ENCODE measurements at places on chromosomes 12 and 14.

- DNase-seq: no peak
These were observed 21.9 kb downstream of the DIO3 start for GRCh38 chr14:101583006-101583714.

DNA sequence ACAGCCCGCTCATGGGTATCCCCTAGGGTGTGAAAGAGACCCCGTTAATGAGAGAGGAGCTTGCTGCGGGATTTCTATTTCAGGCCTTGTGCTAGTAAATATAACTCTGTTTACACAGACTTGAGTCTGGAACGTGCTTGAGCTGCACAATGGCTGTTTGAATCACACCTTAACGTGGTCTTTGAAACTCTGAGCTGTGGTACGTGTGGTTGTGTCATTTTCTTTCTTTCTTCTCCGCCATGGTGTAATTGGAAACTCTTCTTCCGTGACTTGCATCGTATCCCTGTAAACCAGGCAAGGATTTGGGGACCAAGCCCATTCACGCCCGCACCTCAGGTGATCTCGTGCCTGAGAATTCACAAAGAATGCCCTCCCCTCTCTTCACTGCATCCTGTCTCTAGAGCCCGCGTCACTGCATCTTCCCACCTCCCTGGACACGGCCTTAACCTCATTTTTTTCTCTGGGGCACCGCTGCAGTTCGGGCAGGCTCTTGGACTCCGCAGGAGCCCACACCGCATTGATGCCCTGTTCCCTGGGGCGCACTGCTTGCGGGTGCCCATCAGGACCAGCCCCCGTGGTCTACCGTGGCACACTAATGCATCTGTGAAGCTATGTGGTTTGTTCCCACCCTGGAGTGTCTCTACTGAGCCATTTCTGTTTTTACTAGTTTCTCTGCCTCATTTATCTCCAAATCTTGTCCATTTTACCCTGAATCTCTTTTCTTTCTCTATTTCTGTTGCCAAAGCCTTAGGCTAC lies 78.4 kb upstream of the PARP11 start:
- no peak for DNase-seq

DNA sequence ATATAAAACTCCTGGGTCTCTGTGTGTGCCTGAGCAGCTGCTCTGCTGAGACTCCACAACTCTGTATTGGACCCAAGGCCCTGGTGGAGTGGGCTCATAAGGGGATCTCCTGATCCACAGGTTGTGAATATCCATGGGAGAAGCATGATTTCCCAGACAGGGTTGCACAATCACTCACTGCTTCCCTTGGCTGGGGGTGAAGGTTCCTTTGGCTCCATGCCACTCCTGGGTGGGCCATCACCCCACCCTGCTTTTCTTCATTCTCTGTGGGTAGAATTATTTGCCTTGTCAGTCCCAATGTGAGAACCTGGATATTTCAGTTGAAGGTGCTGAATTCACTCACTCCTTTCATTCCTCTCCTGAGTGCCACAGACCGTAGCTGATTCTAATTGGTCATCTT lies 205.2 kb upstream of the TMEM260 start:
- DNase-seq: no peak

- no peak for DNase-seq
These were observed 31.6 kb upstream of the FRS2 start for GRCh38 chr12:69438539-69438938.

- no peak for DNase-seq
These were observed 9.6 kb downstream of the TSHR start for GRCh38 chr14:80965037-80965436.

DNA sequence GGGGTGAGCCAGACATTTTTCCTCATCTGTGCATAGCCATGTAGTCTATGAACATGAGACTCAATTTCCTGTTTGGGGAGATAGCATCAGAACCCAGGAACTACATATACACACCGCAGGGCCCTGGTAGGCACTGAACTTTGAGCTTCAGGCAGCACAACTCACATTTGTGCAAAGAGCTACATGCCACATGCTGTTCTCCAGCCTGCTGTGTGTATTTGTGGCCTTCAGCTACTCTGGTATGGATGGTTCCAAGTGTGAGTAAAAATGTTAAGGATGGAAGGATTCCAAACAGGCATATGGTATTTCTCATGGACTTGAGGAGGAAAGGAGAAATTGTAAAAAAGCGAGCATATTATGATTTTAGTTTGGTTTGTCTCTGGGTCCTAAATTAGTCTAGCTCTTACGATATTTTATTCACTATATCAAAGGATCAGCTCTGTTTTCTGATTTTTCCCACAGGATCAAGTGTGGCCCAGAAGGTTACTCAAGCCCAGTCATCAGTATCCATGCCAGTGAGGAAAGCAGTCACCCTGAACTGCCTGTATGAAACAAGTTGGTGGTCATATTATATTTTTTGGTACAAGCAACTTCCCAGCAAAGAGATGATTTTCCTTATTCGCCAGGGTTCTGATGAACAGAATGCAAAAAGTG lies 422.4 kb upstream of the OR4E1 start:
- peak; percentile 35 for DNase-seq

GRCh38 chr12:114392909-114393308 lies 13.0 kb downstream of the TBX5 start:
- no peak for DNase-seq

- DNase-seq: no peak
These were observed 11.1 kb upstream of the INF2 start for GRCh38 chr14:104678346-104678745.

DNA sequence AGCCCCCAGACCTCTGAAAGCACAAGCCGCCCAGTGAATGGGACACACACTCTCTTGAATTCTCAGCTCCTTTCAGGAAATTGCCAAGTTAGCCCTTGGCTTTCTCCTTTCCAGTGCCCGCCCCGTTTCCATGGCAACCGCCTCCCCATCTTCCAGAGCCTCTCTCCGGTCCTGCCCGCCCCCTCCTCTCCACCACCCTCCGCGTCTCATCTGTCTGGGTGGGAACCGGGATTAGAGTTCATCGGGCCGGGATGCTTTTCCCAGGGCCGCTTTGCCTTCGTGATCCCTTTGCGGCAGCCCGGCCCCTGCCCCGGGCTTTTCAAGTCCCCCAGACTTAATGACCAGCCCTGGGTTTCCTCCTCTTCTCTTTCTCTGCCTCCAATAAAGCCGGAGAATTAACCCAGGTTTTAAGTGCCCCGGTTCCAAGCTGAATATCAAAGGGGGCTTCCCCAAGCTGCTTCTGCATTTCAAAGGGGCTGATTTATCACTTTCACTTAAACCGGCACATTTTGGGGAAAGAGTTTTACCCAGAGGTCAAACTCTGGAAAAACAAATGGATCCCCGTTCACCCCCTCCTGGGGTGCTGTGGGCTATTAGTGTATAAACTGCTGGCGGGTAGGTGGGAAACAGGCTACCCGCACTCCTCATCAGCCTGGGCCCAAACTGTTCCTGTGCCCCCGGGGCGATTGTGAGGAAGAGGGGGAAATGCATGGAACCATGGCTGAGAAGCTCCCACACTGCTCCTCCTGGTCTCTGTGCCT lies 101.7 kb downstream of the ZFP36L1 start:
- DNase-seq: no peak

DNA sequence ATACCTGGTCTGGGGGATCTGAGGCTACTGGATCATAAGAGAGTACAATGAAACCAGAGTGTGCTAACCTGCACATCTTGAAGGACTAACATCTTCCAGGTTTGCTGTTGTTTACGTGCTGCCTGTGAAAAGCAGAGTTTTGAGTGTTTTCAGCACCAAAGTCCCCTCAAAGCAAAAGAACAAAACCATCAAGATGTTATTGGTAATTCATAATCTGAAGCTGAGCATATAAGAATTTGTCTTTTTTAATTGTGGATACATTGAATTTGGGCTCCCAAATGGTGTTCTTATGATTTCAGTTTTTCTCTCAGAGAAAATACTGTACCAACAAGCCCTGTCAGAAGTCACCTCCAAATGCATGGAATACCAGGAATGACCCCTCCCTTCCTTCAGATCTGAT lies 110.2 kb downstream of the BTG1 start:
- no peak for DNase-seq

GRCh38 chr12:49489720-49490119 lies 49.1 kb upstream of the KCNH3 start:
- DNase-seq: no peak
